ENCODE measurements at places on chromosomes 13 and 19.

DNA sequence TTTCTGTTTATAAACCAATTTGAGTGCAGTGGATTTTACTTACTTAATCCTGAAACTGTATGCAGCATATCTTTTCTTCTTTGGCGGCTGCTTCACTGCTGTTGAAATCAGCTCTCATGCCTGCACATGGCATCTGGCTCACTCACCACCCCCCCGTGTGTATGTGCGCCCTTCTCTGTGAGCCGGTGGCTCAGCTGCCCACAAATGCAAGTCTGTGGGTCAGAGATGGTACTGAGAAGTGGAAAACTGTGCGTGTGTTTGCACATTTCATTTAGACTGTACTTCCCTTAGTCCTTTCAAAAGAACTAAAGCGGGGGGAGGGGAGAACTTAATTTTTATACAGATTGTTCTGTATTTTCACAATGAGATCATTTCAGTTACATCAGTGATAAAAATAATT, 307.6 kb downstream of the SHISA2 start:
- no peak for ATAC-seq

GRCh38 chr19:3125900-3126524, 9.8 kb upstream of the GNA15 start:
- ATAC-seq, result peak; percentile 60

GRCh38 chr19:29040951-29041350, 172.0 kb downstream of the UQCRFS1 start:
- ATAC-seq, result no peak

- ATAC-seq, result peak; percentile 34
Measured at GRCh38 chr19:38656171-38656981, 8.9 kb downstream of the ACTN4 start.

GRCh38 chr13:50124536-50125303, 109.5 kb downstream of the KCNRG start:
- ATAC-seq, result peak; percentile 8
